ENCODE measurements at places on chromosomes 13 and 19. TPM values are rescaled to one million over a fixed set of nuclear protein-coding genes. Genes with fewer than 3 reads are reported as not detected.

- DNase-seq = no peak
- no peak overlapping the region for H3K4me3 ChIP-seq
- no peaks in the 10 kb centered on the region for H3K36me3 ChIP-seq
- H3K4me1 ChIP-seq = peaks cover 2% of the 10 kb centered on the region
Observed at GRCh38 chr19:49436381-49437017, 4.8 kb downstream of the SLC17A7 start.

- H3K4me1 ChIP-seq = no peaks in the 10 kb centered on the region
- H3K27ac ChIP-seq = no peak overlapping the region
- H3K36me3 ChIP-seq = peaks cover 25% of the 10 kb centered on the region
- DNase-seq = no peak
Observed at GRCh38 chr19:19121371-19121770, 16.9 kb downstream of the TMEM161A start.

- H3K27ac ChIP-seq = no peak overlapping the region
- no peak for DNase-seq
- no peaks in the 10 kb centered on the region for H3K4me1 ChIP-seq
Observed at GRCh38 chr13:110431425-110432294, 124.6 kb downstream of the COL4A2 start.

DNA sequence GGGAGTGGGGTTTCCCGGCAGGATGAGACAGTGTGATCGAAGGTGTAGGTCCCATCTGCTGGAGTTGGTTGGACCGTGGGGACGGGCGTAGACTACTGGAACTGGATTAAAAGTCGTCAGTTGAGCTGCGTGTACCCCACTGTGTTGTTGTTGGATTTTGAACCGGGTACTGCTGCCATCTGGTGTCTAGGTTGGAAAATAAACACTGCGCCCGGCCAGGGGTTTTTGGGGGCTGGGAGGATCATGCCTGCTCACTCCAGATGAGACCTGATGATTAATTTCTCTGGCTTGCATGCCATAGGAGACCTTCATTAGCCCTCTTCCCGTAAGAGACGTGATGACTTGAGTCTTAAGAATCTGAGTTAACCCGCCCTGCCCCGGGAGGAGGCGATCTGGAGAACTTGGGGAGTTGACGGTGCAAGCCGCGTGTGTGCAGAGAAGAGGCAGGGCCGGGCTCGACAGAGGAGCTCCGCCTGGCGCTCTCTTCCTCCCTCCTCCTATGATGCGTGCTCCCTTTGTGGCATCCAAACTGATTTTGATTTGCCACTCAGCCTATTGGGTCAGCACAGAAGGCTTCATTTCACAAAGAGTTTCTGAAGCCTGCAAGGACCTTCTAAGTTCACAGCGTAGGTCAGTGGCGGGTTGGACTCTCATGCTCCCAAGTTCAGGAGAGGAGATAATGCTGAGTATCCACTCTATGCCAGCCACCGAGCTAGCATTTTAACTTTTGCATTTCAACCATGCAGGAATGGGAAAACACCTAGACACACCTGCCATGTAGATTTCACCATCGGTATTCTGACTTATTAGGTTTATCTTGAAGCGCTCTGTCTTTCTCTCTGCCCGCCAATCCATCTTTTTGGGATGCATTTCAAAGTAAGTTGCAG, 2.7 kb downstream of the UHRF1 start:
- peak overlapping the region; percentile 80 for H3K4me3 ChIP-seq
- no peaks in the 10 kb centered on the region for H3K27me3 ChIP-seq
- H3K27ac ChIP-seq = peak overlapping the region; percentile 41
- peaks cover 21% of the 10 kb centered on the region for H3K4me1 ChIP-seq

GRCh38 chr13:30341815-30342570, 34.6 kb upstream of the KATNAL1 start:
- peaks cover 2% of the 10 kb centered on the region for H3K4me1 ChIP-seq
- no peak overlapping the region for H3K4me3 ChIP-seq
- no peaks in the 10 kb centered on the region for H3K36me3 ChIP-seq
- no peaks in the 10 kb centered on the region for H3K27me3 ChIP-seq

DNA sequence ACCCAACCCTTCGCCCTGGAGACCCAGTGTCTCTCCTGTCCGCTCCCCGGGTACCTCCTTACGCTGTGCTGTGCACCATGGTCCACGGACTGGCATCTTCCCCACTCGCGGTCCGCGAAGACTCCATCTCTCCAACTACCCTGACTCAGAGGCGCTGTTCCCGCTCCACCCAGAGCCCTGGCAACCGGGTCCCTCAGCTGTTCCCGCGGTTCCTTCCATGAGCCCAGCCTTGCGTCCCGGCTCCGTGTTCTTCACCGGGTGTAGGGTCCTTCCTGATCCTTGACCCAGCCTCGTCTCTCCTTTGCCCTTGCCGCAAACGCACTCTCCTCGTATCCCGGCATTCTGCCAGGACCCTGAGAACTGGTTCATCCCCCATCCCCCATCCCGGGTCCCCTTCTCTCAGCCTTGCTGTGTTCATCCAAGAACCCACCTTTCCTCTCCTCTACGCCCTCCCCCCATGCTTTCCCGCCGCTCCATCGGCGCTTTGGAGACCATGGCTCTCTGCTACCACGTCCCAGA, 664 bp downstream of the ICAM5 start:
- H3K4me1 ChIP-seq = peaks cover 7% of the 10 kb centered on the region
- DNase-seq = no peak
- H3K27ac ChIP-seq = no peak overlapping the region

- no peaks in the 10 kb centered on the region for H3K27me3 ChIP-seq
- H3K4me1 ChIP-seq = peaks cover 5% of the 10 kb centered on the region
- H3K36me3 ChIP-seq = no peaks in the 10 kb centered on the region
- no peak overlapping the region for H3K27ac ChIP-seq
Observed at GRCh38 chr13:30576528-30576927, 41.2 kb upstream of the USPL1 start.

- peaks cover 24% of the 10 kb centered on the region for H3K4me1 ChIP-seq
- H3K4me3 ChIP-seq = no peak overlapping the region
- no peak for DNase-seq
- H3K27ac ChIP-seq = peak overlapping the region; percentile 25
- no peaks in the 10 kb centered on the region for H3K27me3 ChIP-seq
Observed at GRCh38 chr13:71619096-71619495, 247.9 kb downstream of the DACH1 start.

Gene DACH1
- total RNA-seq = 37.1 TPM

Gene DAND5
- not detected for total RNA-seq

Gene UBAC2
- total RNA-seq = 61.6 TPM

Gene CGB3
- not detected for total RNA-seq
